ENCODE measurements at places on chromosomes 7 and 10.
A peak's percentile ranks its signal among the peaks of the same experiment; 100 is the strongest.

DNA sequence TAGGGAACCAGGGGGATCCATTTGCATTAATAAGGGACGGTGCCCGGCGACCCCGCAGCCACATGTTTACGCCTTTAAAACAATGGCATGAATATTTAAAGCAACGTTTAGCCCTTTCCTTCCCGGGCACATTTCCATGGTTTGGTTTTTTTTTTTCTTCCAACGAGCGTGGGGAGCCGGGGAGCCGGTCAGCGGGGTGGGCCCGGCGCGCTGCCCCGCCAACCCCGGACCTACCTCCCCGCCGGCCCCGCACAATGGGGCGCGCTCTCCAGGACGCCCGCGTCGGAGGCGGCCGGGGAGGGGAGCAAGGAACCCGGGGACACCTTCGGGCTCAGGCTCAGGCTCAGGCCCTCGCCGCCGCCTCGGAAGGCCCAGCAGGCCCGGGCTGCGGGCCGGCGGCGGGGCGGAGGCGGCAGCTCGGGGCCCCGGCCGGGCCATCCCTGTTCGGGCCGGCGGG lies 1.0 kb downstream of the SEPHS1 start:
- DNase-seq = peak; percentile 37

GRCh38 chr7:102049765-102050164 lies 232.3 kb downstream of the CUX1 start:
- DNase-seq = no peak

GRCh38 chr7:45021604-45022296 lies 21.7 kb downstream of the CCM2 start:
- DNase-seq = peak; percentile 33

DNA sequence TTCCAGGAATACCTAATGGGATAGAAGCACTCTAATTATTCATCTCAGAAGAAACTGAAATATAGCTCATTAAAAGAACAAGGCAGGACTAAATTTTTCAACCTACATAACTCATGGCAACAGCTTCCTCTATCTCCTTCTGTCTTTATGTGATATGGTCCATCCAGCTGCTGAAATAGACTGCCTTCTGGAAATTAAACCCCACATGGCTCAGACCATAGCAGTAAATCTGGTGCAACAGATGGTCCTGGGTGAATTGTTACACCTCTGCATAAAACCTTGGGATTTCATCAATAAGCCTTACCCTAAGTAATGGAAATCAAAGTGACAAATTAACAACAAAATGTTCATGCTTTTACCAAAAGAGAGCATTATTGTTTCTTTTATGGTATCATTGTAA lies 205.6 kb upstream of the CSTF2T start:
- no peak for DNase-seq

- DNase-seq = no peak
These were observed 237.3 kb upstream of the PITRM1 start for GRCh38 chr10:3409928-3410327.

GRCh38 chr10:102796407-102797176 lies 40.6 kb downstream of the CYP17A1 start:
- peak; percentile 74 for DNase-seq

DNA sequence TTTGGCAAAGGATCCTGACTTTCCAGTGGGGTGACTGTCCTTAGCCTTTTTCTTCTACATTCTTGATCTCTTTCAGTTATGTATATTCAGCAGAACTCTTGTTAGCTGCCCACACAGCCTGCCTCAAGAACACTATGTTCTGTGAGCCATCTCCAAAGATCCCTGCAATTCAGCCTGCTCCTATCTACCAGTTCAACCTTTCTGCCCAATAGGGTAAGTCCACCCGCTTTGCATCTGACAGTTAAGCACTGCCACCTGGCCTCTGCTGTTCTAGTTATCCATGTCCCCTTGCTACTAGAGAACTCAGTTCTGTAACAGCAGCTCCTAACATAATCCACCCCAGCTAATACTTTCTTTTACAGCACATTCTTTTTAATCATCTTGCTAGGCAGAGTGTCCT lies 13.5 kb downstream of the OR9A2 start:
- no peak for DNase-seq

DNA sequence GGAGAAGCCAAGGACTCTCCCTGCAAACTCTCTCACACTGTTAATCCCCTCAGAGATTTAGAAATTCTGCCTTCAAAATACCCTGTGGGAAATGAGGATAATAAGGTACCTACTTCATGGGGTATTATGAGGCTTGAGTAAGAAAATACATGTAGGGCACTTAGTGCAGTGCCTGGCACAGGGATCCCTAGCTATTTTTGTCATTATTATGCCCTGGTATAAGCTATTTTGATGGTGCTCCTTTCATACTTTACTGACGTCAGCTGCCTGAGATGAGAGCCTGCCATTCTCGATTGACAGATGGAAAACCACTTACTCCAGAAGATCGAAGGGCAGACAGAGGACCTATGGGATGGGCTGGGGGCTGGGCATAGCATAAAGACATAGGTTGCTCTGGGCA lies 30.1 kb downstream of the MKX start:
- DNase-seq = no peak

- DNase-seq = no peak
These were observed 251.3 kb upstream of the VWC2 start for GRCh38 chr7:49522111-49522510.

GRCh38 chr7:31022726-31023125 lies 29.4 kb upstream of the ADCYAP1R1 start:
- no peak for DNase-seq

All from activated CD4-positive, alpha-beta memory T cell treated with anti-CD3 and anti-CD28 coated beads, Interleukin-2, amount 10 ng/mL, durations not matched to agents 7 days and 5 days (primary cell).